ENCODE measurements at places on chromosomes 1 and 21.

- no peak for DNase-seq
These were observed 24.9 kb upstream of the ETS2 start for GRCh38 chr21:38780879-38781278.

- no peak for DNase-seq
These were observed 441.7 kb downstream of the PRDM2 start for GRCh38 chr1:14141656-14142055.

DNA sequence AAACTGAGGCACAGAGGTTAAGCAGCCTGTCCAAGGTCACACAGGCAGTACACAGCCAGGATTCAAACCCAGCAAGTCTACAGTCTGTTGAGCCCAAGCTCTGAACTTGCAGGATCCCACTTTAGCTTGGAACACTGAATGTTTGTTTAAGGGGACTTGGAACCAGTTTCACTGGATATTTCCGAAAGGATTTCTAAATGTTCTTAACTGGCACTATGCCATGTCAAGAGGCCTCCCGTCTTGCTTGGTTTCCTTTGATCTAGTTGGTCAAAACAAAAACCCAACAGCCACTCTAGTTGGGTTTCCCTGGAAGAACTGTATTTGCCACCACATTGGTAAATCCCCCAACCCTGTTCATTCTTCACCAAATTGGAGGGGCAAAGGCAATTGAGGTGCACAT is 317.6 kb upstream of the KAZN start:
- no peak for DNase-seq

- no peak for DNase-seq
These were observed 25.7 kb downstream of the LY9 start for GRCh38 chr1:160821627-160822026.

DNA sequence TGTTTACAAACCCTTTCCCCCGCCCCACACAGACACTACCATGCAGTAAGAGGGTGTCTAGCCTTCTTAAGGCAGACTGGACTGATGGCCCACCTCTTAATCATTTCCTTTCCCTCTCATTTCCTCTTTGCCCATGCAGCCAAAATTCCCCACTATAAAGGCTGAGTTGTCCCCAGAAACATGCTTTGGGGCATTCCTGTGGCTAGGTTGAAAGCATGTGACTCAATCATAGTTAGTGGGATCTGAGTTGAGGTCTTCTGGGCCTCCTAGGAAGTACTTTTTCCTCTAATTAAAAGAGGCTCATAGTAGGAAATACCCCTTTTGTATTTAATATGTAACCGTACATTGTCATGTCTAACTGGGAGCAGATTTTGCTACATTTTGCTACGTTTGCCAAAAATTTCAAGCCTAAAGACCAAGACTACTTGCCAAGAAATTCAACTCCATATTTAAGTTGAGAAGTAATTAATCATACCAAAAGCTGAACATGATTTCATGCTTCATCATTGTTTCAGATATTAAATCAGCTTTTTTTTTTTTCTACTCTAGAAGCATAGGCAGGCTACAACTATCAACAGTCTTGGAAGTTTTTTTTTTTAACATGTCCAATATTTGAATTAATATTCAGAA is 174.7 kb downstream of the ADGRL4 start:
- DNase-seq, result peak; percentile 85

DNA sequence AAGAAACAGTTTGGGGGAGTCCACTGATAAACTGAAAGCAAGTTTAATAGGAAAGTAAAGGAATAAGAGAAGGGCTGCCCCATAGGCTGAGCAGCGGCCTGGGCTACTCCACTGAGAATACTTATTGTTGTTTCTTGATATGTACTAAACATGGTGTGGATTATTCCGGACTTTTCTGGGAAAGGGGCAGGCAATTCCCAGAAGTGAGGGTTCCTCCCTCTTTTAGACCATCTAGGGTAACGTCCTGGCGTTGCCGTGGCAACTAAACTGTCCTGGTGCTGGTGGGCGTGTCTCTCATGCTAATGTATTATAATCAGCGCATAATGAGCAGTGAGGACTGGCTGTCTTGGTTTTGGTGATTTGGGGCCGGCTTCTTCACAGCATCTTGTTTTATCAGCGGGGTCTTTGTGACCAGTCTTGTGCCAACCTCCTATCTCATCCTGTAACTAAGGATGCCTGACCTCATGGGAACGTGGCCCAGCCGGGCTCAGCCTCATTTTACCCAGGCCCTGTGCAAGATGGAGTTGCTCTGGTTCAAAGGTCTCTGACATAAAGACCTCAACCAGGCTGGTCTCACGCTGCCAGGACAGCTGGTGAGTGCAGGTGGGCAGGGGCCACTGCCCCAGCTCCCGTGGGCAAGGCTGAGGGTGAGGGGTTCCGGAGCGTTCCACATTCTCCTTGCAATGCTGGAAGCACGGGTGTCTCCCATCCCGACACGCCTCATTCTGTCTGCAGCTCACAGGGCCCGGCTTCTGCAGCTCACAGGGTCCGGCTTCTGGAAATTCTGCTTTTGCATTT is 19.6 kb upstream of the C1orf159 start:
- no peak for DNase-seq

GRCh38 chr1:1623181-1623630 is 7.9 kb downstream of the MIB2 start:
- no peak for DNase-seq

- no peak for DNase-seq
These were observed 151.3 kb downstream of the APP start for GRCh38 chr21:26019236-26019635.

GRCh38 chr1:213737398-213738035 is 250.3 kb upstream of the PROX1 start:
- no peak for DNase-seq

DNA sequence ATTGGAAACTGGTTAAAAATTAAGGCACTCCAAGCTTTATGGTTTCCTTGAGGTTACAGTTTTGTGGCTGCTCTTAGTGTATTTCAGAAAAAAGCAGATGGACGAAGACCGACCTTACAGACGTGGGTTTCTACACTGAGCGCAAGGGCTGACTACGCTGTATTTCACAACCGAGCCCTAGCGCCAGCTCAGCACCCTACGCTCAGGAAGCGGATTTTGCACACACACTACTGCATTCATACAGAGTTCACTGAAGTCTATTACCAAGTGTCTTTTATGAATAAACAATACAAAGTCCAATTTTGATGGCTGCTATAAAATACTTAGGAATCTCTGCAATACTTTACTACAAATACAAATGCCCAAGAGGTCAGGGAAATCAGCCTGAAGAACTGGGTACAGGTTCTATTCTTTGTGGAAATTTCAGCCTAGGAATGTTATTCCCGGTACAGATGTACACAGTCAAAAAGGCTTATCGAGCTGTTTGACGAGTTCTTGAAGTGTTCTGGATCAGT is 23.8 kb downstream of the PTTG1IP start:
- no peak for DNase-seq

DNA sequence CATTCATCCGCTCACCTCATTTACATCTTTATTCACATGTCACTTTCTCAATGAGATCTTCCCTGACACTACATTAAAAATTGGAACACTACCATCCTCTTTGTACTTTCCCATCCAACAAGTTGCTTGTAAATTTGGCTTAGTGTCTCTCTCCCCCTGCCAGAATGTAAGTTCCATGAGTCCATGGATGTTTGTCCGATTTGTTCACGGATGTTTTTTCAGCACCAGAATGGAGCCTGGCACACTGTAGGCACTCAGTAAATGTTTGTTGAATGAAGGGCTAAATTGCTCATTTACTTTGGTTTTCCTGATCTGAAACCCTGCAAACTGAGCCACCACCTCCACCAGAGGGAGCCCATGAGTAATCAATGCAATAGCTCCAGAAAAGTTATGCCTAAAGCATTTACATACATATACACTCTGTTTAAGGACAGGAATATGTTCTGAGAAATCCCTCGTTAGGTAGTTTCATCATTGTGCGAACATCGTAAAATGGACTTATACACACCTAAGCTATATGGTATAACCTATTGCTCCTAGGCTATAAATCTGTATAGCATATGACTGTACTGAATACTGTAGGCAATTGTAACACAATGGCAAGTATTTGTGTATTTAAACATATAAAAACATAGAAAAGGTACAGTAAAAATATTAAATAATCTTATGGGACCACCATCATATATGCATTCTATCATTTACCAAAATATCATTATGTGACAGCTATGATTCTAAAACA is 2.8 kb upstream of the EYA3 start:
- DNase-seq, result no peak

DNA sequence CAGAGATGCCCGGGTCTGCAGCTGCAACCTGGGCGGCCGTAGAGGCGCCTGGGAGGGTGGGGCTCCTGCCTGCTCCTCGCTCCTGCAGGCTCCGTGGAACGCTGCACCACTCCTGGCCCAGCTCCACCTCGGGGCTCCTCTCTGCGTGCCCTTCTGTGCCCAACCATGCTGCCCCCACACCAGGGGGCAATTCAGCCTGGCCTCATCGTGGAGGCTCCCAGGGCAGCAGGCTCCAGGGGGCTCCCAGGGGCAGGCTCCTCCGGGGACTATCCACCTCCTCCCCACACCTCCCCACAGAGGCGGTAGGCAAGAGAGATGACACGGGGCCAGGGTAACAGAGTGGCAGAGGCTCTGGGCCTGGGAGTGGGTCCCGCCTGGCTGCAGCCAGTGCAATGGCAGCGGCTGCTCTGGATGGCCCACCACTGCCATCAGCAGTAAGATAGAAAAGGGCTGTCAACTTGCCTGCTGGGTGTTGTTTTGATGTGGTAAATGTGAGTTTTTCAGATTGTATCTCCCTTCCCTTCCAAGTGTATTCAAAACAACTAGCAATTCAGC is 22.4 kb upstream of the LRRC8C start:
- DNase-seq, result no peak

DNA sequence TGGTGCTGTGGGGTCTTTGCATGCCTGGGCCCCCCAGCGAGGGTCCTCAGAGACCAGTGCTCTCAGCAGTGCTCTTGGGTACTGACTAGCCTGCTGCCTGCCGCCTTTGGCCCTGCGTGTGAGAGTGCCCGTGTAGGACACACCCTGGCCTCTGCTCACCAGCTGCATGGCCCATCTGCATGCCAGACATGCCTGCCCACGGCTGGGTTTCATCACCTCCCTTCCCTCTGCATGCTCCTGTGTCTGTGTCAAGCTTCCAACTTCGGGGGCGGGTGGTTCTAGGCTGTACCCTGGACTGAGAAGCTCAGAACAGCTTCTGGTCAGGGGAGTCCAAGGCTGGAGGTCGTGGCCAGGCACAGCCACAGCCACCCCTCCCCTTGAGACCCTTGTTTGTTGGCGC is 56.9 kb downstream of the PTPRF start:
- DNase-seq, result peak; percentile 33

DNA sequence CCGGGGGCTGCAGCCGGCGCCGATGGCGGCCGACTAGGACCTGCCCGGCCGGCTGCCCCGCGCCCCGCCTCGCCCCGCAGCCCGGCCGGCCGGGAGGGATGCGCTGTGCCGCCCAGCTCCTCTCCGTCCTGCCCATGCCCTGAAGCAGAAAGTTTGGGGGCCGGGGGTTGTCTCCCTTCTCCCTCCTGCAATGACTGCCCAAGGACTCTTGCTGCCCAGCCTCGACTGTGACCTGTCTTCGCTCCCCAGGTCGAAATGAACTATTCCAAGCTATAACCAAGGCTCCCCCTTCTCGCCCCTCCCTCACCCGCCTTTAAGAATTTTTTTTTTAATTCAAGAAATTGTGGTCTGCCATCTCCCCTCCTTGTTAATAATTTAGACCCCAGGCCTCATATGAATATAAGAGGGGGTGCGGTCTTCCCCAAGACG is 361 bp downstream of the TMCC2 start:
- no peak for DNase-seq

GRCh38 chr1:16958475-16958874 is 21.9 kb downstream of the MFAP2 start:
- no peak for DNase-seq

Measured in AG04449 (cell line).